Liver (tissue), 10 donors: ENCODE measurements at places on chromosomes 2 and 18. TPM values are rescaled to one million over a fixed set of nuclear protein-coding genes. Genes with fewer than 3 reads are reported as not detected.

DNA sequence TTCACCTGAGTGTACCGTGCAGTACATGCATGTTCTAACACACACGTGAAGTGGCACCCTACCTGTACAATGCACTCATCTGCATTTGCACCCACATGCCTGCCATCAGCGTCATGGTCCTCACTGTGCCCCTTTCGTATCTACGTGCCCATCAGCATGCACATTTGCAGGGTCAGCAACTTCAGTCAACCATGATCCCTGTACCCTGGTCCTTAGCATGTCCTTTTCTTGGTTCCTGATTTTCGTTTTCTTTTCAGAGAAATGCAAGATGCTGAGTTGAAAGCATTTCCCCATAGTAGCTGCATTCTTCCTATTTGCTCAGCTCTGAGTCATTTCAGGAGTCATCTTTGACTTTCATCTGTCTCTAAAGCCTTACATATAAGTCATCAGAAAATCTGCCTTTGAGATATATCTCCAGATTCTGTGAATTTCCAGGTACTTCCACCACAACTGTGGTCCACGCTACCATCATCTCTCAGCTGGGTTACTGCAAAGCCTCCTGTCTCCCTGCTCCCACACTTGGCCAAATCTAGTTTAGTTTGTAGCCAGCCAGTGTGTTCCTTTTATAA lies 14.7 kb upstream of the PUM2 start:
- no peak for DNase-seq

RAB6C gene
- total RNA-seq = not detected

- no peak for DNase-seq
Observed at GRCh38 chr18:72470391-72470790, 73.8 kb downstream of the CBLN2 start.

DNA sequence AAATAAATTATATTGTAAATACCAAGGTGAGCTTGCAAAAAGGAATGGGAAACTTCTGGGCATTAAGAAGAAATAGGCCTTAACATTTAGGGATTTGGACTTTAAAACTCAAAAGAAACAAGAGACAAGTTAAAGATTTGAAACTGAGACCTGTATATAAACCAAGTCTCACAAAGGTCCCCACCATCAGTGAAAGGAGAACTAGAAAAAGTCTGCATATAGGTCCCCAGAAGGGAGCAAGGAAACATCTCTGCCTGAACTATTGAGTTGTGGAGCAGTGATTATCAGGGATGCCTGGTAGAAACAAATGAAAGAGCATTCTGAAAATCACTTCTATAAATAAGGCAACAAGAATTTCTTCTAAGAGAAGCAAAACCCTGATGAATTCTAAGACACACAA lies 30.5 kb upstream of the ITGAV start:
- DNase-seq = no peak

- DNase-seq = no peak
Observed at GRCh38 chr2:211941216-211941747, 597.3 kb downstream of the ERBB4 start.

GRCh38 chr2:30359644-30360167 lies 87.3 kb upstream of the LCLAT1 start:
- no peak for DNase-seq

GRCh38 chr2:31151501-31151900 lies 13.3 kb upstream of the GALNT14 start:
- no peak for DNase-seq

- no peak for DNase-seq
Observed at GRCh38 chr2:74199871-74200305, 1.5 kb downstream of the MTHFD2 start.

GRCh38 chr2:216855605-216856004 lies 4.3 kb downstream of the TNP1 start:
- no peak for DNase-seq

PLCL1 gene
- total RNA-seq = 0.51 TPM

- DNase-seq = no peak
Observed at GRCh38 chr18:73408469-73408868, 540.7 kb upstream of the NETO1 start.
